Upper lobe of left lung (tissue), 6 donors: ENCODE measurements at places on chromosomes 6 and 20. TPM values are rescaled to one million over a fixed set of nuclear protein-coding genes. Genes with fewer than 3 reads are reported as not detected.

Gene TPD52L2
- 103 TPM for total RNA-seq

Gene ADGRB3
- 1.1 TPM for total RNA-seq

Gene GDAP1L1
- not detected for total RNA-seq

Gene HTR1E
- total RNA-seq, result not detected

Gene CLPSL2
- not detected for total RNA-seq

Gene MAS1
- total RNA-seq, result not detected

Gene FHL5
- total RNA-seq, result 14.1 TPM

Gene TREM2
- total RNA-seq, result 66.6 TPM

Gene SPEF1
- 8.1 TPM for total RNA-seq

Gene SLC17A1
- not detected for total RNA-seq
